Stimulated activated CD8-positive, alpha-beta memory T cell treated with anti-CD3 and anti-CD28 coated beads, Interleukin-7, amount 100 ng/mL, for 1 hour (primary cell): ENCODE measurements at places on chromosomes 1 and 21.

DNA sequence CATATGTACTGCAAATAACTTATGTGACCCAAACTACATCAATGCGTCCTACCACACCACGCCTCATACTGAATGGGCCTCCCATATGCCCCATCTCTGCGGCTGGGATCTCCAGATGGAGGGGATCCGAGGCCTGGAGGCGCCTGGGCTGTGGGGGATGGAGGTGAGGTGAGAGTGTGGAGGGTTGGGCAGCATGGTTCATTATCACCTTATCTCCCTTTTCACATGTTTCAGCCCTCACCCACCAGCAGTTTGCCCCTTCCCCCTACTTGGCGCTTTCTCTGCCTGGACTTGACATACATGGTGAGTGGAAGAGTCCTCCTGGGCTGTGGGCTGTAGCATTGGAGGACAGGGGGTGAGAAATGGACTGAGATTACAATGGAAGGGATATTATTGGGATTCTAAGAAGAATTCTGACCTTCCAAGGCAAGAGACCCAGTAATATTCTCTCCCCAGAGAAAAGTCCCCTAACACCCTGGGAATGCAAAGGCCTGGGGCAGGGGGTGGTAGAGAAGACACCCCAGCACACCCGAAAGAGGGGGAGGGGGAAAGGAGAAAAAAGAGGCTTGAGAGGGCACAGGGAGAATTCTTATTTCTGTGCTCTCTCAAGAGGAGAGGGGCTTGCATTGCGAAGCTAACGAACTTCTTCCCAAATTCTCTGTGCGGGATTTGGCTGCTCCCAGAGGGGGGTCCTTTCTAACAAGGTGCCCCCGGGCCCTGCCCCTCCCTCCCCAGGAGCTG, 61.4 kb downstream of the MEF2D start:
- no peak for DNase-seq

- no peak for DNase-seq
Observed at GRCh38 chr1:185208626-185209180, 51.7 kb downstream of the SWT1 start.

GRCh38 chr1:162676087-162676486, 43.8 kb downstream of the DDR2 start:
- DNase-seq, result no peak

GRCh38 chr1:234226113-234226818, 147.0 kb upstream of the COA6 start:
- no peak for DNase-seq

- no peak for DNase-seq
Observed at GRCh38 chr1:225845571-225846259, 35.8 kb downstream of the EPHX1 start.

DNA sequence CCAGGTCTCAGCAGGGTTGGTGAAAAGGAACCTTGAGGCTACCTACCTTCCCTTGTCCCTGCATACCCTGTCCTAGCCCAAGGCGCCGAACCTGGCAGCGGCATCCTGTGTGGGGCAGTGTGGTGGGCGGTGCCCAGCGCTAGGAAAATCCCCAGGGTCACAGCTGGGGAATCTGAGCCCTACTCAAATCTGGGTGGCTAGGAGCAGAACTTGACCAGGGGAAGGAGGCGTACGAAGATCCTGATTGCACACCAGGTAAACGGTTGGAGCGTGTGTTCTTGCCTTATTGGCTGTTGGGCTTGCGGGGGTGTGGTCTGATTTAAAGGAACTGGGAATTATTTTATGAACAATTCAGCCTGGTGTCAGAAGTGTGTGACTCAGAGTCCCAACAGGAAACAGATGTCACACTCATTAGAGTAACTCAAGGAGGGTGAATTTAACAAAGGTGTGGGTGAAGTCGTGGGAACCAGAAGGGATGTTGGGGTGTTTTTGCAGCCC, 118.6 kb downstream of the LRIG2 start:
- DNase-seq, result no peak

DNA sequence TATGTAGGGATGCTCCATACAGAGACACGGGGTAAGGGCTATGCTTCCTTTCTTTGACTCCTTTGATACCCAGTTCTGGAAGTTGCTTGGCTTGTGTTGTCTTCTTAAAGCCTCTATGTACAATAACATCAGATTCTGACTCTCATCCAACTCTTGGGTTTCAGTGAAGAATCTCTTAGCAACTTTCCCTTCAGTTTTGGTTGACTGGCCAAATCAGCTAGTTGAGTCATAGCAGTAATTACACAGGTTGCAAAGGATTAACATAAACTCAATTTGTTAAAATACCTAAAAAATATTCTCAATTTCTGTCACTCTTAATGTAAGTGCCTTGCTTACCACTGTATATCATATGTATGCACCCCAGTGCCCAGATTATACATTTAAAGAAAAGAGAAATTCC, 9.2 kb downstream of the CD1E start:
- no peak for DNase-seq
